BE2C (cell line): ENCODE measurements at places on chromosomes 2 and 18.

DNA sequence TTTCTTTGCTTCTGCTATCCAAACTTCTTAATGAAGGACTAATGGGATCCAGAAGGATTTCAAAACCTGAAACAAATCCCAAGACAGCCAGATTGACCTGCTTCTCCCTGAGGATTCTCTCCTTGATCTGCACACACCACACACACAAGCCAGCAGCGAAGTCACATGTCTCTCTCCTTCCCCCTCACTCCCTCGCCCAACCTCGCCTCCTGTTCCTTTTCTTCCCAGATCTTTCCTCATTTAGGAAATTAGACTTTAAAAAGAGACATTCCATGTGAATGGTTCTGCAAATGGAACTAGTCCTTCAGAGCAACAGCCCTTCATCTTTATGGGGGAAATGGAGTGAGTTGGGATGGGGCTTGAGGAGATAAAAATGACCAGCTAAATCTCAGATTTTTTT is 639.1 kb upstream of the SETBP1 start:
- no peak for DNase-seq

DNA sequence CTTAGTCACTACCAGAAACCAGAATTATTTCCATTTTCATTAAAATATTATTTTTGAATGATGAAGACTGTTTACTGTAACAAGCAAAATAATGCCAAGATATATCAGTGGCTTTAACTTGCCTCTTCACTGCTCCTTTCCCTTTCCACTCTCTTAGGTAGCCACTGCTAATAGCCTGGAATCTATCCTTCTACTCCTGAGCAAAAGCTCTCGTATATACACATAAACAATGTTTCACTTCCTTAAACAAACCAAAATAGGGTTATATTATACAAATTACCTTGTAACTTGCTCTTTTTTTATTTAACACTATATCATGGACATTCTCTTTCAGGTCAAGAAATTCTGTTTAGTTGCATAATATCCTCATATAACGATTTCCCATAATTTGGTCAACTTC is 20.8 kb downstream of the IMMT start:
- no peak for DNase-seq

- no peak for DNase-seq
Observed at GRCh38 chr2:25817630-25818029, 60.7 kb downstream of the ASXL2 start.

DNA sequence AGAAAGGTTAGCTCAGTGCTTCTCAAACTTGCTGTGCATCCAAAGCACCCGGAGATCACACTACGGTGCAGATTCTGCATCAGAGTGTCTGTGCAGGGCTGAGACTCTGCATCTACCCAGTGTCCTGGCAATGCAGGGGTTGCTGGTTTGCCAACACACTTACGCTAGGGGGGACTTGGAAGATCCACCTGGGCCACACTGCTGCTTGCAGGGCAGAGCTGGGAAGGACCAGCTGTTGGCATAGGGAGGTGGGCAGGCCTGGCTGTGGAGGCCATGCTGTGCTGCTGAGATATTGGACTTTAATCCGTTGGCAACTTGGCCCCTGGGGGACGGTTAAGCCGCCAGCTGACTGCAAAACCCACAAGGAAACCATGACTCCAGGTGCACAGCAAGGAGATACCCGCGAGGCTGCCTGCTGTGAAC is 397.6 kb upstream of the HS6ST1 start:
- no peak for DNase-seq

DNA sequence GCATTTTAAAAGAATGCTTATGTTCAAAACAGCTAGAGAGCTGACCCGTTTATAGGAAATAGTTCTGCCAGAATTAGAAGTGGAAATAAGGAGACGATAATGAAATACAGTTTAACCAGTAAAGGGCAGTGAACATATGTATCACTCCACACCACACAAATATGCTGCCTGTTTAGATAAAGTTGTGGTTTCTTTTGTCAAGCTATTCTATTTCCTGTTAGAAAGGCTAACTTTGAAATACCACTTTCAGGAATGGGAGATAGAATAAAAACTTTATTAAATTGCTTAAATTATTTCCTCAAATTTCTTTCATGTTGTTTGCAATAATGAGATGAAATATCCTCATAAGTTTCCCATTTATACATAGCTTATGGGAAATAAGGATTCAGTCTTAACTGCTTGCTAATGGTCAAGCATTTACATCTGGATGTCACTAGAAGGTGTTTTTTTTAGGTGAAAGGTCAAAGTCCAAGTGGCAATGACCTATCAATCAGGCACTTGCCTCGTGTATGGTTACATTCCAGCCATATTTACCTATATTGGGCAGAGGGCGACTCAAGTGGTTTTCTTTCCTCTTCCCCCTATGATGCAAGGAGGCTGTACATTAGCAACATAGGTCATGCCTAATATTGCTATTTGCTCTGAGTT is 148.9 kb downstream of the ZEB2 start:
- DNase-seq: no peak

GRCh38 chr2:235619544-235619943 is 125.7 kb downstream of the AGAP1 start:
- no peak for DNase-seq

GRCh38 chr2:212078103-212078502 is 460.5 kb downstream of the ERBB4 start:
- no peak for DNase-seq

GRCh38 chr18:61924550-61924949 is 31.7 kb upstream of the RNF152 start:
- DNase-seq: no peak

- no peak for DNase-seq
Observed at GRCh38 chr2:3000968-3001367, 376.6 kb downstream of the EIPR1 start.

GRCh38 chr2:25690058-25690457 is 16.7 kb upstream of the DTNB start:
- DNase-seq: no peak

DNA sequence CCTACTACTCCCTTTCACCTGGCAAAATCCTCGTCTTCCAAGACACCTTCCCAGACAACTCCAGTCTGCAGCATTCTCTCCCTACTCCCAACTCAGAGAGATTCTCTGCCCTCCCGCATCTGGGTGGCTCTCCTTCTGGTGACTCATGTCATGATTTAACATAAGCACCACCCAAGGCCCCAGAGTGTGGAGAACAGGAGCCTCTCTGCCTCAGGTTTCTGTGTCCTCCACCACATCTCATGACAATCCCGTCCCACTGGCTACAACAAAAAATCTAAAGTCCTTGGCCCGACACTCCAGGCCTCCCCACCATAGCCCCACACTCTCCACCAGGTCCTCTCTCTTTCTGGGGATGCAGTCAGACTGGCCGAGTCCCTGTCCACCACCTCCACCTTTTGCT is 197.1 kb downstream of the BCL11A start:
- no peak for DNase-seq

GRCh38 chr2:145813481-145813880 is 1293.6 kb upstream of the ZEB2 start:
- no peak for DNase-seq

- DNase-seq: no peak
Observed at GRCh38 chr2:128834207-128834879, 515.7 kb upstream of the HS6ST1 start.

GRCh38 chr2:144261336-144261735 is 258.6 kb downstream of the ZEB2 start:
- DNase-seq: no peak

DNA sequence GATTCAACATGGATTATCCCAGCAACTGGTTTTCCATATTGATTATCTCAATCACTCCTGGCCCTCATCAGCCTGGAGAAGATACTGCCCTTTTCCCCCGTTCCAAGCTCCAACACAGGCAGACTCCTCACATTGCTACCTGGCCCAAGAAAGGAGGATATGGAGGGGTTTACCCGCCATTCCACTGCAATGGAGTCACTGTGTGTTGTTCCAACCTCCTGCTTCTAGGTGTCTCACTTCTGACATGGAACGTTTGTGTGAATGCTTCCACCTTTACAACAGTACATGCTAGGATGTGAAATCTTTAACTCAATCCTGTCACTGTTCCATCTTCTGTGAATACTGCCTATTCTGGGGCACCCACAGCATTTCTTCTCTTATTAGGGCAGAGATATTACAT is 36.7 kb downstream of the RMP24 start:
- no peak for DNase-seq

GRCh38 chr18:54772056-54772455 is 56.2 kb upstream of the RAB27B start:
- no peak for DNase-seq

- DNase-seq: no peak
Observed at GRCh38 chr2:40095000-40095399, 315.9 kb upstream of the THUMPD2 start.

GRCh38 chr2:97764559-97765263 is 51.3 kb downstream of the ZAP70 start:
- DNase-seq: no peak

DNA sequence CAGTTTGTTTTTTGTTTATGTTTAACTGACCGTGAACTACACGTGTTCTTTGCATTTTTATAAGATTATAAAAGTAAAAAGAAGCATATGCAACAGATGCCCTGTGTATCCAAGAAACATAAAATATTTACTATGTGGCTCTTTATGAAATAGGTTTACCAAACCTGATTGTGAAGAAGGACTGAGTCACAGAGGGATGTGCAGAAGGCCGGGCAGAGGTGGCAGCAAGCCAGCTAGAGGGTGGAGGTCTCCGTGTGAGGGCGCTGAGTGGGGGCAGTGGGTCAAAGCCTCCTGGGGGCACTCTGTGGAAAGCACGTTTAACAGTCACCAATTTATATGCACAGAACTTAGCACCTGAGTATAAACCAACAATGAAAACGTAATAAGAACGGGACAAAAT is 97.2 kb downstream of the TMEM18 start:
- no peak for DNase-seq

GRCh38 chr2:180115675-180116074 is 108.6 kb upstream of the CWC22 start:
- DNase-seq: no peak

GRCh38 chr2:175036582-175037018 is 31.4 kb upstream of the CHN1 start:
- no peak for DNase-seq

- no peak for DNase-seq
Observed at GRCh38 chr2:219385958-219386520, 1.7 kb downstream of the DNPEP start.

DNA sequence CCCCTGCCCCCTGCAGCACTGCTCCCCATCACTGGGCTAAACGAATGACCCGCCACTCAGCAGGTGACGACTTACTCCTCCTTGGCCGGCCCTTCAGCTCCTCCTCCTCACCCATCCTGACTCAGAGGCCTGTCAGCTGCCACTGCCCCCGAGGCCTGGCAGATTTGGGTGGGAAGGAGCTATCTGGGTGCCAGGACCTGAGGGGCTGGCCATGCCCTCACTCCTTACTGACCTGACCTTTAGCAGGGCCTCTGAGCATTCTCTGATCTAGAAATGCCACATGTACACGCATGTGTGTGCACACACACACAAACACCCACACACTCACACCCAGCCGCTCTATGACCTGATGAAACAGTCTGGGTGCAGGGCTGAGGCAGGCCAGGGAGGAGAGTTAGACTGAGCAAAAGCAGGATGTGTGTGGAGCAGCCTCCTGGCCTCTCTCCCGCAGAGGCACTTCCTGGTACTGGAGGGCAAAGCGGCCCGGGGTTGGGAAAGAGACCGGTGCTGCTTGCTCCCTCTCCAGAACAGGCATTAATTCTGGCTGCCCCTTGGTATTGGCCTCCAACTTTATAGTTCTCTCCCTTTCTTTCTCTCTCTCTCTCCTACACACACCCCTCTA is 68.0 kb downstream of the ZFP36L2 start:
- DNase-seq: no peak

- DNase-seq: no peak
Observed at GRCh38 chr2:107402330-107402729, 424.4 kb upstream of the RGPD4 start.

- DNase-seq: no peak
Observed at GRCh38 chr2:48249631-48250473, 280.1 kb upstream of the STON1 start.

DNA sequence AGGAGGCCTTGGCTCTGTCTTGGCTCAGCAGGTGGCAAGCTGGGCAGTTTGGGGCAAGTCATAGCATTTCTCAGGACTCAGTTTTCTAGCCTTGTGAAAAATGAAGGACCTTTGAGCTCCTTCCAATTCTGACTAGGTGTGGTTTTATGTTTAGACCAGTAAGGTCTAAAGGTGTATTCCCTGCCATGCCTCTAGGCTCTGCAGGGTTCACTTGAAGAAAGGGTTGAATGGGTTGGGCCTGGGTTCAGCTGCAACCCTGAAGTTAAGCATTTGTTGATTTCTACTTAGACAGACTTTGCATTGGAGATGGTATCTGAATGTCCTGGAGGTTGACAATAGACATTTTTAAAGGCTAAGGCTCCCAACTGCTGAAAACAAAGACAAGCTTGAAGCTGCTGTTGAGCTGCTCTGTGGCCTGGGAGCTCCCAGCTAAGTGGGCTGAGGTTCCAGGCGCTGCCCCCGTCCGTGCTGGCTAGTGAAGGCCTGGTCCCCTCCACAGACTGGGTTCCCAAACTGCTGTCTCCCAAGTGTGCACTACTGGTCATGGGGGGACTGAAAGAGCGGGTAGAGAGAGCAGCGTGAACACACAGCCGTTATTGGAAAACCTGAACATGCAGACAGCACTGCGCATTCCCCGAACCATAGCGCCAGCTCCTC is 100.7 kb upstream of the SMAD7 start:
- DNase-seq: no peak

DNA sequence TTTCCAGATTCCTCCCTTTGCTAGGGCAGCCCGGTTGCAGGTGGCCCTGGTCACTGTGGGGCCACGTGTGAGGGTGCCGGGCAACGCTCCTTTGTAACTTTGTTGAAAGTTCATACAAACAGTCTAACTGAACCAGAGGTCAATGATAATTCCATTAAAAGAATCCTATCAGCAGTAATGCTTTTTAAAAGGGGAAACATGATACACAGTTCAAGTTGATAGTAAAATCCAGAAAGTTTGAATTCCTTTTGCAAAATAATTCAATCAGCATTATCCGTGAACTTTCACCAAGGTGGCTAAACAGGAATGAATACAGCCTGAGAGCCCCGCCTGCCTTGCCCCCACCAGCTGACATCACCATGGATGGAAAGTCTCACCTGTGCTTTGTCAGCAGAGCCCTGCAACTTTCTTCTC is 166.2 kb downstream of the ACKR3 start:
- DNase-seq: no peak

- no peak for DNase-seq
Observed at GRCh38 chr18:74148543-74149070, 284 bp downstream of the TIMM21 start.

DNA sequence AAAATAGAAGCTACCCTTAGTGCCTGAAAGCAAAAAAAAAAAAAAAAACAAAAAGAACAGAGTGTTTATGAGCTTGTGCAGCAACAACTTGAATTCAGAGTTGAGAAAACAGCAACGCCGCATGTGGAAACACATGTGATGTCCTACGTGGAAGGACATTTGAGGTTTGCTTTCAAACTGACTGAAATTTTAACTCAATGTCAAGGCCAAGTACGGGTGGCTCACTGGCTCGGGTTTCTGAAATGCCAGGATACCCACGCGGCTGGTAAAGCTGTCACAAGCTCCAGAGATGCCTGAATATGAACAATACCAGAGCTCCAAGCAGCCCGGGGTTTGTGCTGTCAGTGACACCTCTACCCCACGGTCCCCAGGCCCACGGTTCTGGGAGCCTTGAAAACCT is 72.2 kb upstream of the THOC1 start:
- DNase-seq: no peak

GRCh38 chr2:236177967-236178889 is 10.0 kb upstream of the GBX2 start:
- DNase-seq: peak; percentile 78
